Neuronal stem cell (in vitro differentiated cells): ENCODE measurements at places on chromosomes 2 and 18.
A peak's percentile ranks its signal among the peaks of the same experiment; 100 is the strongest.

GRCh38 chr18:46400449-46400848 is 256.6 kb downstream of the LOXHD1 start:
- no peak for DNase-seq
- H3K4me1 ChIP-seq = peaks cover 6% of the 10 kb centered on the region

- peaks cover 2% of the 10 kb centered on the region for H3K4me1 ChIP-seq
- no peak overlapping the region for H3K4me3 ChIP-seq
- H3K27ac ChIP-seq = no peak overlapping the region
- no peak for DNase-seq
- H3K36me3 ChIP-seq = no peaks in the 10 kb centered on the region
These were observed 246.9 kb downstream of the IRS1 start for GRCh38 chr2:226552571-226553285.

DNA sequence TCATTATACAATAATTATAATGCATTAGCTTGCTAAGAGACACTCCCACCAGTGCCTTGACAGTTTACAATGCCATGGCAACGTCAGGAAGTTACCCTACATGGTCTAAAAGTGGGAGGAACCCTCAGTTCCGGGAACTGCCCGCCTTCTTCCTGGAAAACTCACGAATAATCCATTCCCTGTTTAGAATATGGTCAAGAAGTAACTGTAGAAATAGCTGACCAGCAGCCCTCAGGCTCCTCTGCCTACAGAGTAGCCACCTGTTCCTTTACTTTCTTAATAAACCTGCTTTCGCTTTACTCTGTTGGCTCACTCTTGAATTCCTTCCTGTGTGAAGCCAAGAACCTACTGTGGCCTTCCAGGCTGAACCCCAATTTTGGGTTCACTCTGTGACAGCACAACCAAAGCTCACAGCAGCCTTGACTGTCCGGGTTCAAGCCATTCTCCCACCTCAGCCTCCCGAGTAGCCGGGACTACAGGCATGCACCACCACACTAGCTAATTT is 20.0 kb upstream of the PTPN2 start:
- no peaks in the 10 kb centered on the region for H3K36me3 ChIP-seq
- DNase-seq = no peak
- H3K27me3 ChIP-seq = no peaks in the 10 kb centered on the region

GRCh38 chr18:25449046-25449445 is 97.1 kb upstream of the ZNF521 start:
- no peak for DNase-seq
- no peak overlapping the region for H3K27ac ChIP-seq
- H3K4me1 ChIP-seq = peaks cover 2% of the 10 kb centered on the region
- H3K4me3 ChIP-seq = no peak overlapping the region
- H3K36me3 ChIP-seq = no peaks in the 10 kb centered on the region

DNA sequence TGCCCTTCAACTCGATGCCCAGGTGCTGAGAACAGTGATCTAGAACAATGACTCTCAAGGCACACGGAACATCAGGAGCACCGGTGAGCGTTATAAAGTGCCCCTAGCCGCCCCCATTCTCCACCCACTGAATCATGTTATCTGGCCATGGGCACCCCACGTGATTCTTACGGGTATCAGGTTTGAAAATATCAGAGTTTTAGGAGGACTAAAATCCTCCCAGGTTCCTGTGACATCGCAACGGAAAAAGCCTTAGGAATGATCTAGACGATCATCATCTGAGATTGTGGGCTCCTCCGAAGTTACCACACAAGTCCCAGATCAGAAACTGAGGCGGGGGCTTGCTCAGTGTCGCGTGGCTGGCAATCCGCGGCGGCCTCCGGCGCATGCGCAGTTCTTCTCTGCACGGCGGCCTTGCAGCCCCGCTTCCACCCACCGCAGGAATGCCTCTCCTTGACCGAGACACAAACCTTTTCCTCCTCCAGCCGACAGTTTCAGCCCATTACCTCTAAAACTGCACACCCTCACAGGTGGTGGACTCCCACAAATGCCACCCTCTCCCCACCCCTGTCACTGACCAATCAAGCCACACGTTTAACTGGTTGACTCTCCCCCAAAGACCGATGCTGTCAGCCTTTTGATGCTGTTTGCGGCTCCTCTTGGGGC is 5.8 kb upstream of the MRPL33 start:
- H3K4me3 ChIP-seq = no peak overlapping the region
- no peaks in the 10 kb centered on the region for H3K36me3 ChIP-seq
- H3K4me1 ChIP-seq = no peaks in the 10 kb centered on the region
- no peak for DNase-seq
- no peak overlapping the region for H3K27ac ChIP-seq
- H3K27me3 ChIP-seq = no peaks in the 10 kb centered on the region

GRCh38 chr2:239337877-239338484 is 62.8 kb downstream of the HDAC4 start:
- H3K36me3 ChIP-seq = peaks cover 2% of the 10 kb centered on the region

DNA sequence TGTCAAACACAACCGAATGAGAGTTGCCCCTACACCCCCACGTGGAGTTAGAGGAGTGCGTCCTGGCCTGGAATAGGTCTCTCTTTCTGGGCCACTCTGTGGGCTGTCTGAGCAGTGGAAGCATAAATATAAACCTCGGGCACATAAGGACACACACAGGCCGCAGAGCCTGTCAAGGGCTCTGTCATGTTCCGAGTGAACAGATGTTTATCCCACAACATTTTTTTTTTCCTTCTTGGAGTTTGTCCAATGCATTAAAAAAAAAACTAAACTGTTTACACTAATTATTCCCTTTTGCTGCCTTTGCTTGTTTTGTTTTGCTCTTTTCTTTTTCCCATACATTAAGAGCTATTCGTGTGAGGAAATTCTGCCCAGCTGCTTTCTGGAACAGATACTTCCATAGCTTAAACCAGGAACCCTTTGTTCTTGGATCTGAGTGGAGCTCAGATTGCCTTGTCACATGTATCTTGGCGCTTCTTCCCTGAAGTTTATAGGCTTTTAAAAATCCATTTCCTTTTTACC is 228.3 kb upstream of the FOSL2 start:
- no peaks in the 10 kb centered on the region for H3K36me3 ChIP-seq
- no peak overlapping the region for H3K27ac ChIP-seq
- H3K4me1 ChIP-seq = no peaks in the 10 kb centered on the region
- H3K4me3 ChIP-seq = no peak overlapping the region
- no peaks in the 10 kb centered on the region for H3K27me3 ChIP-seq

DNA sequence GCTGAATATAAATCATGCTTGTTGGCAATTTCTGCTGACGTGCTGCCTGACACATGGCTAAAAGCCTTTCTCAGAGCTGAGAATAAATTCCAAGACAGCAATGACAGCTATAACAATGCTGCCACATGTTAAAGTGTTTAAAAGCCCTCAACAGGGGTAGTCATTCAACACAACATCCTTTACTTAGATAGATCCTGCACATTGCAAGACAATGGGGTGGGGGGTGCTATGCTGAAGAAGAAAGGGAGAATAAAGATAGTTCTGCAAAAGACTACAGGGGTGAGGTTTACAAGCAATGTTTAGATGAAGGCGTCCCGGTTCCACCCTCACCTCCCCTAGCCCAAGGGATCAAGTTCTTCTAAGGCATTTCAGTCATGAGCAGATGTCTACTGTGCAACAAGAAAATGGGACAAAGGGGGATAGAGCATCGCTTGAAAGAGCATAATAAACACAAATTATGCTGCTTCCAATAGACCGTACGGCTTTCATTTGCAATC is 291.0 kb upstream of the ACVR2A start:
- no peak for DNase-seq
- H3K4me1 ChIP-seq = peaks cover 24% of the 10 kb centered on the region
- no peak overlapping the region for H3K27ac ChIP-seq
- H3K4me3 ChIP-seq = no peak overlapping the region

DNA sequence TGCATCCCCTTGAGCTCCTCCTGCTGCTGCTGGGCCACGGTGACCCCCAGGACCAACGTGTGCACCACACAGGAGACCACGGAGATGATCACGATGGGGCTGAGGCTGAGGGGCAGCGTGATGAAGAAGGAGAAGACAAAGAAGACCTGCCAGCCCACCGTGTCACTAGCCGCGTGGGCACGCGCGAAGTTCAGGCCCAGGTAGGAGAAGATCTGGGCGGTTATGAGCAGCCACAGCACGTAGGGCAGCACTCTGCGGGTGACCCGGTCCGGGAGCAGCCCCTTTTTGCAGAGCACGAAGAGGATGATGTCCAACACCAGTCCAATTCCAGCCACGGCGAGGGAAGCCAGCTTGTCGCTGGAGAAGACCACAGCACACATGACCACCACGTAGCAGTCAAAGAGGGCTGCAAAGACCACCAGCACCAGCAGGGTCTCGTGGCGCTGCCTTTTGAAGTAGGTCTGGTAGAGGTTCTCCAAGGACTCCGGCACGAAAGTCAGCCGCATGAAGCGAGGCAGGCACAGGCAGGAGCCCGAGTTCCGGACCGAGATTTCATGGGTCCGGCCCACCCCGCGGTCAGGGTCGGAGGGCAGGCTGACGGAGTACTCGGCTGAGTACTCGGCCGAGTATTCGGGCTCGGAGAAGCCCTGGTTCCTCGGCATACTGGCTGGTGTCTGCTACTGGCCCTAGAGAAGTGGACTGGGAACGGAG is 1.6 kb downstream of the ADCY3 start:
- peaks cover 2% of the 10 kb centered on the region for H3K4me1 ChIP-seq
- peaks cover 18% of the 10 kb centered on the region for H3K36me3 ChIP-seq
- H3K27me3 ChIP-seq = no peaks in the 10 kb centered on the region
- DNase-seq = no peak
- peak overlapping the region; percentile 60 for H3K4me3 ChIP-seq

- H3K36me3 ChIP-seq = no peaks in the 10 kb centered on the region
- H3K27ac ChIP-seq = no peak overlapping the region
- H3K4me3 ChIP-seq = no peak overlapping the region
These were observed 222.6 kb upstream of the CTAGE1 start for GRCh38 chr18:22640281-22640842.

- H3K36me3 ChIP-seq = peaks cover 9% of the 10 kb centered on the region
- peaks cover 6% of the 10 kb centered on the region for H3K4me1 ChIP-seq
- H3K27ac ChIP-seq = no peak overlapping the region
- no peaks in the 10 kb centered on the region for H3K27me3 ChIP-seq
- DNase-seq = no peak
- no peak overlapping the region for H3K4me3 ChIP-seq
These were observed 113.6 kb upstream of the MGAT5 start for GRCh38 chr2:134140251-134140661.

DNA sequence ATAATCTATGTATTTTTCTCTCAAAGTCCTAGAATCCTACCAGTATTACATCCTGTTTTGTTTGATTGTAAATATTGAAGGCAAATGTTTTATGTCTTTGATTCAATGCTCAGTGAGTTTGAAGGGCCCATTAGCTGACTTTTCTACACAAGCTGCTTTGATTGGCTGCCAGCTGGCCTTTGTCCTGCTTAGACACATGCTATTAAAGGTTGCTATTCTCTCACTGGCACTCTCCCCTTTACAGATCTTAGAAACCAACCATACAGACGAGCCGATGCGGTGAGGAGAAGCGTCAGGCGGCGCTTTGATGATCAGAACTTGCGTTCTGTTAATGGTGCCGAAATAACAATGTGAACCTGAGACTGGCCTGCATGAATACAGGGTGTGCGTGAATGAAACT is 69.7 kb downstream of the PRPF40A start:
- no peak for DNase-seq
- H3K4me1 ChIP-seq = peaks cover 5% of the 10 kb centered on the region
- no peak overlapping the region for H3K4me3 ChIP-seq
- no peaks in the 10 kb centered on the region for H3K27me3 ChIP-seq
- H3K36me3 ChIP-seq = peaks cover 99% of the 10 kb centered on the region
- peak overlapping the region; percentile 86 for H3K27ac ChIP-seq
